ENCODE measurements at places on chromosomes 16 and 17.

GRCh38 chr16:23859713-23860269 is 24.0 kb downstream of the PRKCB start:
- peak; percentile 78 for DNase-seq

DNA sequence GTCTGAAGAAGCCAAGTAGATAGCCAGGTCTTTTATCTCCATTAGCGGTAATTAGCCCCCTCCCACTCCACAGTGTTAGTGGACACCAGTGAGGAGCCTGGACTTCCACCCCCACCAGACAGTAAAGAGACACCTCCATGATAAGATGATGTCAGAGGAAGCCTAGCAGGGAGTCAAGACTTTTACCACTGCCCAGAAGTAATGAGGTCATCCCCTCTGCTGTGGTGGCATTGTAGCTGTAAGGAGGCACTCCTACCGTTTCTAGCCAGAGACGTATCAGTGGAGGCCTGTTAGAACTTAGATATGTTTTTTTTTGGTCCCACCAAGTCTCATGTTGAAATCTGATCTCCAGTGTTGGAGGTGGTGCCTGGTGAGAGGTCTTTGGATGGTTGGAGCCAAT is 38.1 kb downstream of the PIK3R5 start:
- no peak for DNase-seq

DNA sequence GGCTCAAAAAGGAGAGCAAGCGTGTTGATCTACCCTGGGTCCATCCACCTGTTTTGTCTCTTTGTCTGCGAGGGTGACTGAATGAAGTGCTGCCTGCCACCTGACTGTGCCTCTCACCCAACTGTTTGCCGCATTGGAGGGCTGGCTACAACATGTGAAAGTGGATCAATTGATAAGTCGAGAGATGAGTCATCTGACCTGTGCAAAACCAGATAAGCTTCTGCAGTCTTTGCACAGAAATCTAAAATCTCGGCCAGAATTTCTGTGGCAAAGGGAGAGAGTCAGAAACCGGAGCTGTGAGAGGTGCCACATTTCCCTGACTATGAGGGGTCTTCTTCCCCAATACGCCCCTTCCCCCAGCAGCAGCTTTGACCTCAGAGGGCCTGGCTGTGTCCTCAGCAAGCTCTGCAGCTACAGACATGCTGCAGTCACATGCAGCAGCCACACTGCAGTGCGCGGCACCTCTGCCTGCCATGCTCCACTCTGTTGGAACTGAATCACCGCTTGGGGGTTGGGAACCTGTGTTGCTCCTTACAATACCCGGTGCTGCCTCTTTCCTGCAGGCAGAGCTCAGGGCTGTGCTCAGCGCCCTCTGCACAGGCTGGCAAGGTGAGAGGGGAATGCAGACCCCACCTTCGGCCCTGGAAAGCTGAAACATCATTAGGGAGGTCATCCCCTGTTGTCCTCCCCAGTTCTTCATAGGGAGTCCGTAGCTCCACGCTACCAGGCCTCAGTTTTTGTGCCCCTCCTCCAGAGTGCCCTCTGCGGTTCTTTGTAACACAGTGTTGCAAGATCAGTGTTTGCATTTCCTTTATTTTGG is 16.2 kb upstream of the HAS3 start:
- no peak for DNase-seq

GRCh38 chr17:67056746-67057490 is 12.6 kb downstream of the CACNG1 start:
- DNase-seq, result no peak

- DNase-seq, result peak; percentile 24
These were observed 54.9 kb downstream of the SDR42E1 start for GRCh38 chr16:81956213-81956948.

DNA sequence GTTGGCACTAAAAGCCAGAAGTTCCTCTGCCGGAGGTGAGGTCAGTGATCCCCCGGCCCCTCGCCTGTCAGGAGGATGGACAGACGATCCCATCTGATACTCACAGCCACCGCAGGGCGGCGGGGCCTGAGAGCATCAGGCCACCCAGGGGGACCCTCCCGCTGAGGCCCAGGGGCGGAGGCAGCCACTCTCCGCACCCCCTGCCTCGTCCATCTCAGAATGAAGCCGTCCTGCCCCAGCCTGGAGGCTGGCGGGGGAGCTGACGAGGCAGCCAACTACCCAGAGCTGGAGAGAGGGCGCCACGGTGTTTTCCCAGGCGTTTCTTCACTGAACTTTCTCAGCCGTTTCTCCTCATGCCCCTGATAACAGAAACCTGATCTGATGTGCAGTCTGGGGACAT is 22.6 kb downstream of the TPSD1 start:
- no peak for DNase-seq

DNA sequence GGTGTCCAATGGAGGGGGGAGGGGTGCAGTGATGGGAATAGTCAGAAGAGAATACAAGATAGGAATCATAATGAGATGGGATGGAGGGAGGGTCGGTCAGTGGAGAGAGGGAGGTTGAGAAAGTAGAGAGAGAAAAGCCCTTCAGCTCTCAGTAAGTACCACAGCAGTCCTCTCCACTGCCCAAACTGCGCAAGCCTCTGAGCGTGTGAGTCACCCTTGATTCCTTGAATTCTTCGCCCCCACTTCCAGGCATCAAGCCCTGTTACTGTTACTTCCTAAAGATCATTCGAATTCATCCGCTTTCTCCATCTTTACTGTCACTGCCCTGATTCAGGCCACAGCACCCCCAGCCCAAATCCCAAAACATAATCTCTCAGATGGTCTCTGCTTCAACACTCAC is 2.5 kb downstream of the GUCY2D start:
- no peak for DNase-seq

DNA sequence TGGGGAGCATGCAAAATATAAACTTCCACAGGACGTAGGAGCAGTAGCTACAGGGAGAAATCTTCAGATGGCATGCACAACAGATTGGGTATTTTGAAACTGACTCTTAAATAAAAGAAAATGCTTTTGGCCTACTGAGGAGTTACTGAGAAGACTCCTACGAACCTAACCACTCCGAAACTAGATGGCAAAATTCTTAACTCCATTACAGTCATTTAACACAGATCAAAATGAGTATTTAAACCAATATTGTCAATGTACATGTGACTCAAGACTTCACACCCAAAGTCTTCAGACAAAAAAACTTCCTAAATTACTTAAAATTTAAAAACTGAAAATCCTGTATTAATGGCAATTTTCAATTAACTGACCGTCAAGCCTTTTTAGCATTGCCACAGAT is 8.4 kb upstream of the TERB1 start:
- DNase-seq, result no peak

- no peak for DNase-seq
These were observed 5.6 kb downstream of the NOG start for GRCh38 chr17:56599088-56599487.

- no peak for DNase-seq
These were observed 137.9 kb downstream of the FTO start for GRCh38 chr16:53841884-53842283.

DNA sequence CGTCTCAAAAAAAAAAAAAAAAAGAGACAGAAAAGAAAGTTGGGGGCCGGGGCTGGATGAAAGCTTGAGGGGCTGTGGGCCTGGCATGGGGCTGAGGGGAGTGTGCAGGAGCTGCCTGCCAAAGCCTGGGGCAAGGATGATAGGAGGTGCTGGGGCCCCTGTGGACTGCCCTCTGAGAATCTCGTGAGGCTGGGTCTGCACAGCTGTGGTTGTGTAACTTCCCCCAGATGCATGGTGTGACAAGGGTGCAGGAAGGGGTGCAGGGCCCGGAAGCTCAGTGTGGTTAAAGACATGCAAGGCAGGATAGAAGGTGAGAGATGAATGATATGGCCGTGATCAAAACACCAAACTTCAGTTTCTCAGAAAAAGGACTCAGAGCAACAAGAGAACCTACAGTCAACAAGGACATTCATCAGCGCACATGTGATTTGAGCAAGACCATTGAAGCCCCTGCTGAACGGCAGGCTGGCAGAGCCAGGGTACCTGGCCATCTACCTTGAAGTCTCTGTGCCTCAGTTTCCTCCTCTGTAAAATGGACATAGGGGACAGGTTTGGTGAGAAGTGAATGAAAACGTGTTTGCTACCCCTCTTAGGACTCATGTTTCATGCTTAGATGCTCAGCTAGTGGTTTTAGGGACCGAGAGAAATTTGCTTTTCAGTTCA is 9.6 kb downstream of the IL32 start:
- DNase-seq, result peak; percentile 76

- no peak for DNase-seq
These were observed 4.4 kb upstream of the HIC1 start for GRCh38 chr17:2050300-2051060.

GRCh38 chr16:77912617-77913016 is 109.7 kb upstream of the CLEC3A start:
- no peak for DNase-seq

- DNase-seq, result no peak
These were observed 15.9 kb upstream of the FASN start for GRCh38 chr17:82113941-82114340.

- peak; percentile 41 for DNase-seq
These were observed at the start of gene GPS2 for GRCh38 chr17:7314719-7315569. Gene GPS2 (minus strand): TSS chr17:7315360. CDS start chr17:7315052, 308 bp downstream.

DNA sequence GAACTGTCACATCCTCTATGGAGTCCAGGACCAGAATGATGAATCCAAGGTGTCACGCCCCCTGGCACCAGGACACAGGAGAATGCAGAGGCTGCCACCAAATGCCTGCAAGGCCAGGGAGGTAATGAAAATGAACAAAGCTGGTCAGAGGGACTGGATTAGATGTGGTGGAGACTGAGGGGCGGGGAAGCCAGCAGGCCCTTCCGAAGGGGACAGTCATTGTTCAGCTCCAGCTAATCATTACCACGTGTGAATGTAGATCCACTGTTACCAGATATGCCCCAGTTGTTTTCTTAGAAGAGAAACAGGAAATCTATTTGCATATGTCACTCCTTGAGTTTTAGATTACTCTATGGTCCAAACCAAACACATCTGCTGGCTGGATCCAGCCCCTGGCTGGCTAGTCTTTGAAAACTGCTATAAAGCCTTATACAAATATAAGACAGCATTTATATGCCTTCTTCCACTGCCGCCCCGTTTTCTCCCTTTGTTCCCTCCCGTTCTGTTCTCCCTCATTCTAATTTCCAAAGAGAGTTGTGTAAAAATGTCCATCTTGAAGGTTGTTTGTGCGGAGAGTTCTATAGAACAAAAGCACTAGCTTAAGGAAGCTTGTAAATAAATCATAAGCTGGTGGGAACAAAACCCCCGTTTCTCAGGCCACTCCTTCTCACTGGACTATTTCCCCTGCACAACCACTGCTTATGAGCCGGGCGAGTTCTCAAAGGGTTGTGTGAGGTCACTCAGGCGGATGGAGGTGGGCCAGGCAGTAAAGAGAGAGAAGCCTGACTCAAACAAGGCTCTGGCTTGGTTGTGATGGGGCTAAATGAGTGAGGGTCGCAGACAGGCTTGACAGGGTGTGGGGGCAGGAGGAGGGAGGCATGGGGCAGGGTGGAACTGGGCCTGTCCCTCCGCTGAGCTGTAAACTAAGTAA is 14.2 kb downstream of the CRYM start:
- no peak for DNase-seq

- no peak for DNase-seq
These were observed 160.6 kb downstream of the CYLD start for GRCh38 chr16:50902457-50902856.

DNA sequence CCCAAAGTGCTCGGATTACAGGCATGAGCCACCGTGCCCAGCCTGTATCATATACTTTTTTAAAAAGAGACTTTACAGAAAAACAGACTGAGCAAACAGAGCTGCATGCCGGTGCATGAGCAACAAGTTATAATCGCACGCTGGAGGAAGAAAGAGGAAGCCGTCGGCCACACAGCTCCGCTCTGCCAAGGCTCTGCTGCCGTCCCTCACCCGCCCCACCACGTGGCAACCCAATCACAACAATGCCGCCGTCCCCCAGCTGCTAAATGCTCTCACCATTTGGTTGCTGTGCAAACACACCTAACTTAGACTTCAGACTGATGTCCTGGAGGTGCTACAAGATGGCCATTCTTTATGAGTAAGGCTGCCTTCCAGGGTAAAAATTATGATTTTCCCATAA is 83.5 kb downstream of the ADCY9 start:
- DNase-seq, result peak; percentile 64

DNA sequence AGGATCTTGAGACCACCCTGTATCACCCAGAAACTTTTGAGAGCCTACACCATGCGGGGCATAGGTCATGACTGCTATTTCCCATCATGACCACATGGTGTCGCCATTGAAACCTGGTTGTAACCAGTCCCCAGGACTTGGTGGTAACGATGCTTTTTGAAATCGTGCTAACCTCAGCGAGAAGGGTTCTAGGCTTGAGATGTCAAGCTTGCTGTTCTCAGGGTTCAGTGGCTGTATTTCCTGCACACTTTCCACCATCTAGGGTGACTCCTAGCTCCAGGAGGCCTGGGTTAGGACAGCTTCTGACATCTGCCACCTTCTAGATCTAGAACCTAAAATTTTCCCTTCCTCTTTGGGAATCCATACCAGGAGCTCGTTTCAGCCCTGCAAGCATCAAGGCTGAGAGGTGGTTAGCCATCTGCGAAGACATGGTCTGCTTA is 13.0 kb upstream of the SPNS3 start:
- DNase-seq, result peak; percentile 42

- DNase-seq, result no peak
These were observed 14.2 kb downstream of the USP36 start for GRCh38 chr17:78826421-78826820.

- no peak for DNase-seq
These were observed 198.4 kb upstream of the SOX9 start for GRCh38 chr17:71922439-71922838.

GRCh38 chr16:30659507-30660423 is 1.5 kb downstream of the FBRS start:
- DNase-seq, result no peak

DNA sequence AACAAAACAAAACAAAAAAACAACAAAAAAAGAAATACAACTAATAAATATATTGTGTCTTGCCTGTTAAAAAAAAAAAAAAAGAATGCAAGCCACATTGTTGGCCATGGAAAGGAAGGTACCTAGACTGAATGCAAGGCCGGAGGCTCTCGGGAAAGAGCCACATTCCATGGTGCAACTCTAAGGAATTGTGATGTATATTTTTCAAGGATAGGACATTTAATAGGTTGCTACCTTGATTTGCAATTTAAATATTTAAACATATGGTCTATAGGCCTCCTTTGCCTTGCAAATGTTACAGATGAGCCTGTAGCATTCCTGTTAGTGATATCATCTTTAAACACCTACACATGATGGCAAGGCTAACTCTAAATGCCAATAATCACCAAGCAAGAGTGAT is 650.9 kb downstream of the TOX3 start:
- DNase-seq, result no peak

DNA sequence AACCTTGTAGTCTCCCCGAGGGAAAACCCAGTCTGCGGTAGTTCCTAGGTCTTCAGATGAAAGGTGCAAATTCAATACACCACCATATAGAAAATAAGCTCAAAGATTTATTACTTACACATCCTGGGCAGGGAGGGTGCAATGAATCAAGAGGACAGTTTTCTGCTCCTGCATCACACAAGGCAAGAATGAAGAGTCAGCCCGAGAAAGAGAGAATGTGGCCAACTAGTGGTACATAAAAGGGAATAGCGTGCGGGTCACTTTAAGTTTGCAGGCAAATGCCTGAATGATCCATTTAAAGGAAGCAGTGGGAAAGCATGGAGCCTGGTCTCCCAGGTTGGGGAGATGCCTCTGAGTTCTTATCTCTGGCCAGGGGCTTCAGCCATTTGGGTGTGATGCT is 403.4 kb downstream of the GRIN2A start:
- DNase-seq, result no peak

Measured in AML-193 (cell line).